ENCODE measurements at places on chromosomes 2 and 18.

DNA sequence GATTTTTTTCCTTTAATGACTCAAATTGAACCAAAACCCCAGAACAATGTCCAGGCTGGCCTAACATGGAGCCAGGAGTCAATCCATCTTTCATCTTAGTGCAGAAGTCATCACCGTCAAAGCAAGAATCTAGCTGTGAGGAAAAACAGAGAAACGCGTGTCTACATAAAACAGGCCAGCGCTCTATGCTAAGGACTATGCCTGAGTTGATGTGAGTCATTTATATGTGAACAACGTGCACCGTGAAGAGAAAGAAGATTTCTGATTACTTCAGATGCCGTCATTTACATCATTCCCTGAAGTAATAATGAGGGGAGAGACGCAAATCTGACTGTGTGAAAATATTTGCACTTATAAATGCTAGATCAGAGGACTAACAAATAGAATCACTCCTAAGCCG is 34.0 kb upstream of the SALL3 start:
- no peak for DNase-seq
- H3K27ac ChIP-seq, result no peak overlapping the region
- no peaks in the 10 kb centered on the region for H3K36me3 ChIP-seq
- no peaks in the 10 kb centered on the region for H3K4me1 ChIP-seq
- peaks cover 23% of the 10 kb centered on the region for H3K27me3 ChIP-seq
- no peak overlapping the region for H3K4me3 ChIP-seq

- H3K27me3 ChIP-seq, result no peaks in the 10 kb centered on the region
- no peaks in the 10 kb centered on the region for H3K4me1 ChIP-seq
- no peak for DNase-seq
- H3K4me3 ChIP-seq, result no peak overlapping the region
- no peak overlapping the region for H3K27ac ChIP-seq
- no peaks in the 10 kb centered on the region for H3K36me3 ChIP-seq
These were observed 199.2 kb downstream of the PARD3B start for GRCh38 chr2:204744506-204744905.

DNA sequence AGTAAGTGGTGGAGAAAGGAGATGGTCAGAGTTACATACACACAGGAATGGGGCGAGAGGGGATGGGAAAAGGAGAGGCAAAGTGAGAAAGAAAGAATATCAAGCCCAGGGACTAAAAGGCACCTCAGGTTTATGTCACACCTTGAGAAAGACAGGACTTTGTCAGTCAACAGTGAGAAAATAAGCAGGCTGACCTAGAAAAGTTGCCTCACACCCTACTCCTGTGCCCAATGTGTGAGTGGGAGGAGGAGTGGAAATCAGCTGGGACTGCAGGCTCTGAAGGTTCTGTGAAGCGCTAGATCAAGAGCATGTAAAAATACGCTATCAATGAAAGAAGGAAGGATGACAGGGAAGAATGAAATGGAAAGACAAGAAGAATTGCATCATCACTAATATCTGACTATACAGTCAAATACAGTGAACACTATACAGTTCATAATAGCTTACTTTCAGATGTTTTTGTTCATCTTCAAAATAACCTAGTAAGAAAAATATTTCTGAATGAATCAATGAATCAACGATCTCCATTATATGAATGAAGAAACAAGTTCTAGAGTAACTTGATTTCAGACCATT is 10.7 kb downstream of the VPS54 start:
- H3K27me3 ChIP-seq, result no peaks in the 10 kb centered on the region
- peaks cover 2% of the 10 kb centered on the region for H3K36me3 ChIP-seq
- H3K27ac ChIP-seq, result no peak overlapping the region
- no peaks in the 10 kb centered on the region for H3K4me1 ChIP-seq
- H3K4me3 ChIP-seq, result no peak overlapping the region
- no peak for DNase-seq

DNA sequence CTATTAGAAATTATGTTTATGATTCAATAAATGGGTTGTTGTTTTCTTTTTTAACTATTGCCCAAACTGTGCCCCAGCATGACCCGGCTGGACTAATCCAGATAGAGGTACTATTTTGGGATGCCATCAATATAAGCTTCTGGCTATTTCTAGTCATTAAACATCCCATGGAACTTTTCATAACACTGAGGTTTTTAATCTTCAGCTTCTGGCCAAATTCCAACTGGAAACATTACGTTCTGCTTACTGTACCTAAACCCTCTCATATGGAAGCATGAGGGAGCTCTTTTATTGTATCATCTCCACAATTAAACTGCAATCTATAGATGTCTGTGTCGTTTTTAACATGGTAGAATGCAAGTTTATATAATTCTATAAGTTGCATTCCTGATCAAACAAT is 674.7 kb downstream of the ARHGAP15 start:
- H3K4me1 ChIP-seq, result no peaks in the 10 kb centered on the region
- H3K27ac ChIP-seq, result no peak overlapping the region
- DNase-seq, result no peak
- H3K36me3 ChIP-seq, result no peaks in the 10 kb centered on the region
- H3K27me3 ChIP-seq, result no peaks in the 10 kb centered on the region

DNA sequence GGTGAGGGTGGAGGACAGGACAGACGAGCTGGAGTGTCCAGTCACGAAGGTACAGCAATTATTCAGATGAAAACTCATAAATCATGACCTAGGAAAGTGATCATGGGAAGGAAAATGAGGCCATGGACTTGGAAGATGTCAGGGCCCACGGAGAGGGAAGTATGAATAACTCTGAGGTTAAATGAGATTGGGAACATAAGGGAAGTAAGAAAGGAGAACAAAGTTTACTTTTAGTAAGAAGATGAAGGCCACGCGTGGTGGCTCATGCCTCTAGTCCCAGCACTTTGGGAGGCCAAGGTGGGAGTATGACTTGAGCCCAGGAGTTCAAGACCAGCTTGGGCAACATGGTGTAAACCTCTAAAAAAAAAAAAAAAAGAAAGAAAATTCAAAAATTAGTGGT is 56.2 kb downstream of the AQP4 start:
- no peak overlapping the region for H3K4me3 ChIP-seq
- H3K27me3 ChIP-seq, result no peaks in the 10 kb centered on the region
- no peak for DNase-seq
- H3K36me3 ChIP-seq, result no peaks in the 10 kb centered on the region
- no peak overlapping the region for H3K27ac ChIP-seq
- no peaks in the 10 kb centered on the region for H3K4me1 ChIP-seq

DNA sequence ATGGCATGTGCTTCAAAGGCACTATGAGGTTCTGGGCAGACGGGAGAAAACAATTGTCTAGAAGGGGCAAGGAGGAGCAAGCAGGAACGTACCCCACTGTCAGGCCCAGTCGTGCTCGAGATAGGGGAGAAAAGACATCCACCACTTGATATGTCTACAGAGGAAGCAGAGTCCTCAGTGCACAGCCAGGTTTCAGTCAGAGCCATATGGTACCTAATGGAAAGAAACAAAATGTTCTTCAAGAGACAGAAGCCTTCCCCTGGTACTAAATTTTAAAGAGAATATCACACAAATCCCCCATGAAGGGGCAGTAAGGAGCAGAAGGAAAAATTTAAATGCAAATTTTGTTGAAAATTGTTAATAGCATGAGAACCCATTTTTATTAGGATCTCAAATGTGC is 21.9 kb downstream of the THUMPD2 start:
- DNase-seq, result no peak
- H3K27me3 ChIP-seq, result no peaks in the 10 kb centered on the region

DNA sequence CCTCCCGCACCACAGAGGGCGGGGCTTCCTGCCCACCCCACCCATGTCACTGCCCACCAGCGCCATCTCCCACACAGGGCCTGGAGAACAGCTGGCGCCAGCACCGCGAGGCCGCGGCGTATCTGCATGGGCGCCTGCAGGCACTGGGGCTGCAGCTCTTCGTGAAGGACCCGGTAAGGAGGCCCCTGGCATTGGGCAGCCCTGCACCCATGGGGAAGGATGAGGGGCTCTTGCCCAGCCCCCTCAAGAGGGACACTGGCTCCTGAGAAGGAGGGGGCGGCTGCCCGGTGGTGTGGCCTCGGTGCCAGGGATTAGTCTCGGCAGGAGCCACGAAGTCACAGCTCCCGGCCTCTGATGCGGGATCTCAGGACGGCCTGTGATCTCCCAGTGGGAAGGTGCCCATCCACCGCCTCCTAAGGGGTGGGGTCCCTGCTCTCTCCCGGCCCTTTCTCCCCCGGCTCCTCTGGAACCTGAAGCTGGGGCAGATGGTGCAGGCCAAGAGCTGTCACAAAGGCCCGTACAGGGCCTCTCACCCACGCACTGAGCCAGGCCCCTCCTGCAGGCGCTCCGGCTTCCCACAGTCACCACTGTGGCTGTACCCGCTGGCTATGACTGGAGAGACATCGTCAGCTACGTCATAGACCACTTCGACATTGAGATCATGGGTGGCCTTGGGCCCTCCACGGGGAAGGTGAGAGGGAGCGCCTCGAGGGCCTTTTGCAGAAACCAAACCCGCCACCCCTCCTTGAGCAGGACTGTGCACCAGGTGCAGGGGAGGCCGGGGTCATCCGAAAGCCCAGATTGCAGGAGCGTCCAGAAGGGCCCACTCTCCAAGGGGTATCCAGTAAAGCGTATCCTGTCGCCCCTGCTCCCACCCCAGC is 9.1 kb downstream of the AGXT start:
- H3K27ac ChIP-seq, result no peak overlapping the region
- no peak for DNase-seq
- no peaks in the 10 kb centered on the region for H3K36me3 ChIP-seq
- no peak overlapping the region for H3K4me3 ChIP-seq
- no peaks in the 10 kb centered on the region for H3K4me1 ChIP-seq

DNA sequence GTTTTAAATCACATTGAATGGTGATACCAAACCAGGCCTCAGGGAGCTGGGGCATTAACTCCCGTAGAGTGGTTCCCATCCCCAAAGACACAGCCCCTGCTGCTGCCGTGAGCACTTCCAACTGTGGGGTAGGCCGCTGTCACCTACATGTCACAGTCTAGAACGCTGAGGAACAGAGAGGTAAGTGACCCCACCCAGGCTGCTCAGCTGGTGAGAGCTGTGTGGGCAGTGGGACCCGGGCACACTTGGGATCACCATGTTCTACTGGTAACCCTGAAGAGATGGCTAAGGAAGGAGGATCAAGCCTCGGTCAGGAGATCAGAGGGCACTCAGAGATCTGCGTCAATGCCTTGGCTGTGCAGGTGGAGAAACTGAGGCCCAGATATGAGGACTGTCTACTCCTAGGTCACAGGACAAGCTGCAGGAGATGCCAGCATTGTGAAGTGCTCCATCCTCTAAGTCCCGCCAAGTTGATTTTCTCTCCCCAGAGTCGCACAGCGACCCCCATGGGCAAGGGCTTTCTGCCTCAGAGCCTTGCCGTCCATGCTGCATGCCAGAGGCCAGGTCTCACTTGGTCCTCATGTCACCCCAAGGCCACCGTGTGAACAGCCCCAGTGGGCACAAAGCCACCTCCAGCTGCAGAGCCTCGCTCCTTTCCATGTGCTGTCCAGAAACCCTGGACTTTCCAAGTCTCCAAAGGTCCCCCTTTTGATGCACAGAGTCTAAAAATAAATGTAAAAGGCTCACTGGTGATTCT is 144.2 kb upstream of the OTOS start:
- H3K4me3 ChIP-seq, result no peak overlapping the region
- H3K4me1 ChIP-seq, result no peaks in the 10 kb centered on the region
- H3K27me3 ChIP-seq, result peaks cover 17% of the 10 kb centered on the region
- no peaks in the 10 kb centered on the region for H3K36me3 ChIP-seq
- DNase-seq, result no peak

DNA sequence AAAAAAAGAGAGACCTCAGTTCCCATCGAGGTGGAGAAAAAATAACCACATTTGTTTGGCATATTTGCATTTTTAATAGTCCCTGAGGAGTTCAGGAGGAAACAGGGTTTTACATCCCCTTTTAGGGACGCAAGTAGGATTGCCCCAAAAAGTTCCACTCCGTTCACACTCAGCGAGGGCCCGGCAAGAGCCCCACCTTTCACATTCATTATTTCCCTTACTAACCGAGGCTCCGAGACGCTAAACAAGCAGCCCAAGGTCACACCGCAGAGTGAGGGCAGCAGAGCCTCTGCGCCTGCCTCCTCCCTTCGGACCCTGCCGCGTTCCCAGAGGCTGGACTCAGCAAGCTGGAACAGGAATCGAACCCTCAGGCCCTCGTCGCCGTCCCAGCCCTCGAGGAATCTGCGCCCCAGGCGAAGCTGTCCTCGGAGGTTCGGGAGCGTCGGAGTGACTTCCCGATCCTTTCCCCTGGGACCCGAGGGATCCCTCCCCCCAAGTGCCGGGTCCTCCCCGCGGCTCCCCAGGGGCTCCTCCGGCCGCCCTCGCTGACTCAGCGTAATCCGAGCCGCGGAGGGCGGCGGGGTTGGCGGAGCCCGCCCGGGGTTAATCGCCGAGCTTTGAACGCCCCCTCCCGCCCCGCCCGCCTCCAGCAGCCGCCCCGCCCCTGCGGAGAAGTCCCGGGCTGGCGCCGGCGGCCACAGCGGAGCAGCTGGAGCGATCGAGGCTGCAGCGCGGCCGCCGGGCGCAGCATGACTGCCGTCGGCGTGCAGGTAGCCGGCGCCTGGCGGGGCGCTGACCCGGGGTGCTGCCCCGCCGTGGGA is at the start of gene TMEM37:
TSS of gene TMEM37 (plus strand) at position 700 of the 821 bp plus-strand sequence. CDS start at position 750, 50 bp downstream.
- peaks cover 12% of the 10 kb centered on the region for H3K4me1 ChIP-seq
- H3K36me3 ChIP-seq, result no peaks in the 10 kb centered on the region
- H3K27ac ChIP-seq, result no peak within 1 kb of the TSS

Data from T-cell (primary cell).